ENCODE measurements at places on chromosomes 5 and 9.

- DNase-seq, result no peak
Measured at GRCh38 chr5:159155960-159156359, 53.4 kb downstream of the RNF145 start.

DNA sequence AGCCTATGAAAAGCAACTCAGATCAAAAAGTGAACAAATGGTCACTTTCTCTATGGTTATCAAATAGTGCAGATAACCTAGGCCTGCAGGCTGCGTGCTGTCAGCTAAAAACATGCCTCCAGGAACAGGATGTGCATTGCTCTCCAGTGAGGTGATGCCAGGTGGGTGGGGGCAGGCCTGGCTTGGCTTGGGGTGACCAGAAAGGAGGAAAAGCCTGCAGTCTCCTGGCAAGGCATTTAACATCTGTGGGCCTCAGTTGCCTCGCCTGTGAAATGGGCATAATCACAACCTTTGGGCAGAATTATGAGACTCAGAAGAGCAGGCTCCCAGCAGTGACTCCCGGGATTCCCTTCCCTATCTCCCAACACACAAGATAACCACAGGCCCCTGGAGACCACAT, 135.9 kb downstream of the COL23A1 start:
- no peak for DNase-seq

DNA sequence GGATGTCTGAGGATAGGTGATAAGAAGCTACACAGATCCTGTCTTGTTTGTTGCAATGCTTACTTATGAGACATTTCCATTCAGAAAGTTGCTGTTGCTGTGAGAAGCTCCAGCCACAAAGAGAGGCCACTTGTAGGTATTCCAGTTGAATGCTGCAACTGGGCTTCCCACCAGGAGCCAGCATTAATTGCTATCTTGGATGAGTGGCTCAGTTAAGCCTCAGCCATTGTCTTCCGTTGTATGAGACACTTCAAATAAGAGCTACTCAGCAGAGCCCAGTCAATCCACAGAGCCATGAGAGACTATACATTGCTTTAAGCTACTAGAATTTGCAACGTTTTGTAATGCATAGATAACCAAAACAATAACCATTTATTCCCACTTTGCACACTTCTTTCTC, 104.3 kb upstream of the ARRDC3 start:
- no peak for DNase-seq

GRCh38 chr9:109213285-109214121, 46.5 kb upstream of the FRRS1L start:
- no peak for DNase-seq

- no peak for DNase-seq
Measured at GRCh38 chr5:77397686-77398292, 94.3 kb downstream of the WDR41 start.

DNA sequence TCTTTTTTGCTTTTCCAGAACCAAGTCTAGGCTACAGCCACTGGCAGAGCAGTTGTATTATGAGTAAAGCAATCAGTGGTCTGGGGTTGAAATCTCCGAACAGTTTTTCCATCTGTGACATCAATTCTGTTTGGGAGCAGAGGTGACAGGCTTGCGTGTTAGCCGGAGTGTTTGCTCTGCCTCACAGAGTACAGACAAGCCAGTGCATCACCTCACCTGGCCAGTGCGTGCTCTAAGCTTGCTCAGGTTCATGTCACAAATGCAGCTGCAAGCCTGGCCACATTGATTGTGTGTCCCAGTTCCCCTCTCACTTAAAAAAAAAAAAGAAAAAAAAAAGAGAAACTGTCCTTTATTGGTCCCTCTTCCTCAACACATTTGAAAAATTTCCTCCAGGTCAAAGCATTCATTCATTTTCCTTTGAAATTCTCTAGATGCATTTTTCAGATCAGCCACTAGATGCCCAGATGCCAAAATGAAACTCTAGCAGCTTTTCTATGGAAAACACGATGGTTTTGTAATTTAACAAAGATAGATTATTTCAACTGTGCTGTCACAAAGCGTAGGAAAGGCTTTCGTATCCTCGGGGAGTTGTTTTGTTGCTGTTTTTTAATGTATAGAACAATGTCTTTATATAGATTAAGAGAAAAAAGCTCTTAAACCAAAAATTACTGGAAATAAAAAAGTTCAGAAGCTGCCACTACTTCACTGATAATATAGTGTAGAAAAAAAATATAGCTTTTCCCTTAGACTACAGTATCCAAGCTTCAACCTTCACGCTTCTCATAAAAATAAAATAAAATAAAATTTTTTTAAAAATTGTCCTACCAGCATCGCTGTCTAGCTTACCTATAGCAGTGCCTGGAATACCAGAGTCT, 585.5 kb downstream of the TLE1 start:
- DNase-seq, result no peak

DNA sequence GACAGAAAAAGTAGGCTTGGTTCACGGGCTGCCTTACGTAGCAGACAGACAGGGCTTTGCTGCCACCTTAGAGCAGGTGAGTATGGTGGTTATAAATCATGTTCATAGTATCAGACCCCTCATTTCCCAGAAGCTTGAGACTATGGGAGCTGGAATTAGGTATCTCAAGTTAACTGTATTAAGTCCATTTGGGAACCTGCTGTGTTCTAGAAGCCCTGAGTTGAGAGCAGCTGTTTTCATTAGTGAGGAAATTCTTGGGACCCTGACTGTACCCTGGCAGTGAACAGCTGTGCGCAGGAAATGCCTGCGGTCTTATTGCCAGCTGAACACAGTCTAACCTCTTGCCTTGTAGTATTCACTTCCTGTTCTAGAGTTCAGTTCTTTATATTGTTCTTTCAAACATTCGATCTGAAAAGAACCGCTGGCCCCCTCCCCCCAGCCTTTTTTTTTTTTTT, 29.8 kb downstream of the UGCG start:
- peak; percentile 59 for DNase-seq

DNA sequence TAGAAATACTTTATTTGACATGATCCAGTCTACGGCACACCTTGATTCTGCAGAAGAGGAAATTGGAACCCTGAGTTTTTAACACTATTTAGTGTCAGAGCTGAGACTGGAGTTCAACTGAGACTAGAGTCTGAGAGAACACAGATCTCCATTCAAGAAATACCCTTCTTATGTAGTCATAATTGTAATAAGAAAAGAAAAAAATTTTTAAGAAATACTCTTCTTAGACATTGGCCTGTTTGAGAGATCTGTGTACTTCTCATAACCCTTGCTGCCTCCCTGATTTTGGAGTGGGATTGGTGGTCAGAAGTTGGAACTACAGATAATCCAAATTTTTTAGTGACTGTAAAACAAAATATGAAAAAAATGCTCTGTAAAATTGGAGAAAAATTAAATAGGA, 253.4 kb downstream of the ARRDC3 start:
- no peak for DNase-seq

DNA sequence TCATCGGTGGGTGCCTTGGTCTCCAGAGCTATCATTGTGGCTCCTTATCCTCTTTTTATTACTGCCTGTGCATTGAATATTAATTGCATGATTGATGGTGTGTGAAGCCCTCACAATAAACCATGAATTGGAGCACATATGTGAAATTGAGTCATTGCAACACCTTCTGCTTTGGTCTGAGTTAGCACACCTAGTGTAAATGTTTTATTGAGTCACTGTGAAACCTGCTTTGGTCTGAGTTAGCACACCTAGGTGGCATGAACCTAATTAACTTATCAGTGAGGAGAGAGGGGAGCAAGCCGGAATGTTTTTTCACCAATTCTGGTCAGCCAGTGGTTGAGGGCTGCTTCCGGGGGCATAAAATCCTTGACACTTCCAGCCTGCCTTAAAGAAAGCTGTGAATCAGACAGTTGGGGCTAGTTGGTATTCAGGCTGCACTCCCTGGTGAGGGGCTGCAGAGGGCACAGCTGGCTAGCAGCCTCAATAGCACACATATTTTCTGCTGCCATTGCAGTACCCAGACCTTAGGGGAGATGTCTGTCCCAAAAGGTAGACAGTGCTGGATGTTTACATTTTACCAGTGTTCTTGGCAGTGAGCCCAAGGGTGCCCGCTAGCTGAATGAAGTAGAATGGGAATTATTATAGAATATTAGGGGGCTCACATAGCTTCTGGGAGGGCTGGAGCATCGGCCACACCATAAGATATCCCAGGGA, 76.5 kb upstream of the GOLM1 start:
- no peak for DNase-seq

All from activated T-cell treated with anti-CD3 and anti-CD28 coated beads, Interleukin-2, amount 50 U/mL, for 48 hours (primary cell).